ENCODE measurements at places on chromosomes 7 and 10. TPM values are rescaled to one million over a fixed set of nuclear protein-coding genes. Genes with fewer than 3 reads are reported as not detected.

PNLIP gene
- not detected for total RNA-seq

POMZP3 gene
- total RNA-seq = 4.5 TPM

CHN2 gene
- not detected for total RNA-seq

ARF5 gene
- 183 TPM for total RNA-seq

COL28A1 gene
- 0.16 TPM for total RNA-seq

EVX1 gene
- total RNA-seq = not detected
